NCI-H2171 (cell line): ENCODE measurements at places on chromosomes 2 and 18.

DNA sequence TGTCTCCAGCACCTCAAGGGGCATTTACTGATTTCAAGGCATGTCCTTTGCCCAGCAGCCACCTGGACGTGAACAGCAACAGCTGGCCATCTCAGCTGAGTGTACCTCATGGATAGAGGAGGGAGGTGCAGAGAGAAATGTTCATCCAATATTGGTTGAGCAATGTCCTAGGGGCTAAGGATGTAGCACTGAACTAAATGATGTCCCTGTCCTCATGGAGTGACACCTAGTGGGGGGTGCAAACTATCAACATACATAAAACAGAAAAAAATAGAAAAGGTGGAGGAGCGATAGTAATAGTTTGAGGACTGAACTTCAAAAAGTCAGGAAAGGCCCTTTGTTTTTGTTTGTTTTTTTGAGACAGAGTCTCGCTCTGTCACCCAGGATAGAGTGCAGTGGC, 4.8 kb upstream of the UGGT1 start:
- DNase-seq, result no peak

DNA sequence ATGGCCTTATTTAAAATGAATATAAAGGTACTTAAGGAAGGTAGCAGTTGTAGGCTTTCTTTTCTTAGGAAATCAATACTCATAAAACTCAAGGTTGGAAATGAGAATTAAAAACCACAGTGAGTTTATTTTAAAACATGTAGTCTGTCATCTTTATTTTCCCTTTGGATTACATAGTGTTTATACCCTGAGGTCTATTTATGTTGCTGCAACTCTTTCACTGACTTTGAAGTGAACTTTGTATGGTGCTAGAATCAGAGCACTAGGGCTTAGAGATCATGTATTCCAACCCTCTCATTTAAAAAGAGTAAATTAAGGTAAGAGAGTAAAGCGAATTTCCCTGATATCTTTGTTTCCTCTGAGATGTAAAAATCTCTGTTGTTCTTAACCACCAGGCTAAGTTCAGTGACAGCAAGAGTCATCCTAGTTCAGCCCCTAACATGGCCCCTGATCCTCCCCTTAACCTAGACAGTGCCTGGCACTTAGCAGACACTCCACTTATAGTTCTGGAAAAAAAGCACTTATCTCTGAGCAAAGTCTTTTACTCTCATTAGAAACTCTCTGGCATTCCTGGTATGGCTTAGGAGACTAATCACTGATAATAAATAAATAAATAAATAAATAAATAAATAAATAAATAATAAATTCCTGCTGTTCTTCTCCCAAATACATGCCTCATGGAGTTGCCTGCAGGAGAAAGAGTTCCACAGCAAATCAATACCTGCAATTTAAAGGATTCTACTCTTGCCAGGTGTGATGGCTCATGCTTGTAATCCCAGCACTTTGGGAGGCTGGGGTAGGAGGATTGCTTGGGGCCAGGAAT, 33.0 kb upstream of the PPP1R1C start:
- no peak for DNase-seq

GRCh38 chr2:207792244-207792785, 22.6 kb upstream of the FZD5 start:
- no peak for DNase-seq

- DNase-seq, result no peak
Observed at GRCh38 chr2:1883476-1883875, 139.2 kb upstream of the PXDN start.

- DNase-seq, result no peak
Observed at GRCh38 chr18:52403291-52404021, 63.5 kb downstream of the DCC start.

- DNase-seq, result no peak
Observed at GRCh38 chr2:37357530-37357929, 13.1 kb downstream of the QPCT start.

GRCh38 chr2:85221067-85221691, 88.0 kb downstream of the TCF7L1 start:
- no peak for DNase-seq

- DNase-seq, result no peak
Observed at GRCh38 chr18:58400331-58400870, 228.5 kb downstream of the ALPK2 start.

DNA sequence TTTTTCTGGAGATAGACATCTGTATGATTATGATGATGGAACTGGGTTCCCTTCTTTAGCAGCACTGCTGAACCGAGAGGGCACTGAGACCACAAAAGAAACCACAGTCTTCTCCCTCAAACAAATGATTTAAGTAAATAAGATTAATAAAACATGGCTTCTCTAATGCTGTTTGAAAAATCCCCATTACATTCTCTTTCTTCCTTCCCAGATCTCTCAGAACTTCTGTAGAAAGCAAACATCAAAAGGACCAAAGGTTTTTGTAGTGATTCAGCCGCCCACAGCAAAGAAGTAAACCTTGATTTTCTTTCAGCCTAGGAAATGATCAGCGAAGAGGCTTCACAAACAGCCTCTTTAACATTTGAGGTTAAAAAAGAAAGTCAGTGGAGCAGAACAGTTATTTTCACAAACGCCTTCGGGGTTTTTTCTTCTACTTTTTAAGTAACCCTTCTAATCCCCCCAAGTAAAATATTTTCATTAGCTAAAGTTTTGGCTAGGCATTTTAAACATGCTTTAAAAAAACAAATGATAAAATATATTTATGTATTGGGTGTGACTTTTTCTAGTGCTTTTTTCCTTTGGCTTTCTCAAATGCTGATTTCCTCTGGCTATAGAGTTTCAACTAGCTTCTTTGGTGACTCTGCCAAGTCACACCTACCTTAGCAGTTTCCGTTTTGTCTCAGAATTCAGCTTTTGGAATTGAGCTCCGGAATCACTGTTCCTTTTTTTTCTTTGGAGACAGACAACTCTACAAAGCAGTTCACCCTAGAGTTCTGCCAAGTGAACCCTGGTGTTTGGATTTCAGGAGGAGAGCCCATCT, 89.6 kb downstream of the UPP2 start:
- no peak for DNase-seq

DNA sequence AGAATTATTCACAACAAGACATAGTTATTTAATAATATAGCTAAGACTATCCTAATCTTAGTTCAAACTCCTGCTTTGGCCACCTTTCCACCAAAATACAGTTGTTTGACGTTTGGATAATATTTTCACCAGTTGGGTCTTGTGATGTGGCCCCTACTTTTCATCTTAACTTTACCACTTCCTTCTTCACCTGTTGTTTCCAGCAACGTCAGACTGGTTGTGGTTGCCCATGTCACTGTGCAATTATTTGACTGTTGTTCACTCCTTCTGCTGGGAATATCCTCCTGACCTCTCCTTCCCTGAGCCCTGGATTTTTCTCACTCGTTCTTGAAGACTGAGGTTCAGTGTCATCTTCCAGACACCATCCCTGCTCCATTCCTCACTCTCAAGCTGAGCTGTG, 132.2 kb upstream of the RASGRP3 start:
- DNase-seq, result no peak

DNA sequence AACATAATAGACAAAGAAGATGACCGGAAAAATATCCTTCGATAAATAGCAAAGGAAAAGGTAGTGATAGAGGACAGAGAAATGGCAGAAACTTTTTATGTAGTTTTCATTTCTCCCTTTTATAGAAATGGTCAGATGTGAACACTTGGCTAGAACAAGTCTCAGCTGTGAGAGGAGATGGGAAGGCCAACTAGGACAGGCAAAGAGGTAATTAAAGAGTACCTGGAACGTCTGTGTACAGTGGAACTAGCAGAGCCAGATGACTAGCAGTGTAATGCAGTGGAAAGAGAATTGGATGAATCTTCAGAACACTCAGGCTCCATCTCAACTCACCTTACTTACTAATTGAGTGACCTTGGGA, 69.2 kb downstream of the NABP1 start:
- DNase-seq, result no peak

GRCh38 chr2:29000481-29000880, 19.4 kb downstream of the TOGARAM2 start:
- no peak for DNase-seq

- DNase-seq, result no peak
Observed at GRCh38 chr18:34971313-34971712, 69.9 kb upstream of the MAPRE2 start.

GRCh38 chr18:3530807-3531206, 80.8 kb downstream of the TGIF1 start:
- no peak for DNase-seq
